Stomach (tissue), 19 donors: ENCODE measurements at places on chromosomes 3 and 15.

GRCh38 chr3:100740207-100740606 is 30.9 kb downstream of the TFG start:
- no peak for DNase-seq

GRCh38 chr3:95097493-95097892 is 1034.6 kb downstream of the NSUN3 start:
- peak; percentile 29 for DNase-seq

- DNase-seq: no peak
Observed at GRCh38 chr3:52923963-52924362, 26.6 kb upstream of the STIMATE start.

- DNase-seq: peak; percentile 50
Observed at GRCh38 chr3:21621181-21621651, 129.8 kb downstream of the ZNF385D start.

DNA sequence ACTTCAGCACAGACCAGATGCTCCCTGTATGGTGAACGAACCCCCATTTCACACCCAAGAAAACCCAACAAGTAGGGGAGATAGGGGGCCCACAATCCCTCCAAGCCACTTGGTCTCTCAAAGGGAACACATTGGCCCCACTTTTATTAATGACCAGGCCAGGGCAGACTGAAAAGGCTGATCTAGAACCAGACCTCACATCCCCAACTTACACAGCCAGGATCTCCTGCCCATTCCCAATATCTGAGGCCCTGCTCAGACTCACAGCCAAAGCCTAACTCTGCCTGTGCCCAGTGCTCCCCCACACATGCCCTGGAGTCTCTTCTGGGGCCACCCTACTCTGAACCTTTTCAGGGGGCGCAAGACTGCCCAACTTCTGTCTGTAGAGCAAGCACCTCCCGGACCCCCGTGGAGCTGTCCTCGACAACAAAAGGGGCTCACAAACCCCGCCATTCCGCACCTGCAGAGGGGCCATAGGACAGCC is 1.8 kb downstream of the PLXNB1 start:
- no peak for DNase-seq

GRCh38 chr3:64294771-64295170 is 69.5 kb upstream of the PRICKLE2 start:
- no peak for DNase-seq

DNA sequence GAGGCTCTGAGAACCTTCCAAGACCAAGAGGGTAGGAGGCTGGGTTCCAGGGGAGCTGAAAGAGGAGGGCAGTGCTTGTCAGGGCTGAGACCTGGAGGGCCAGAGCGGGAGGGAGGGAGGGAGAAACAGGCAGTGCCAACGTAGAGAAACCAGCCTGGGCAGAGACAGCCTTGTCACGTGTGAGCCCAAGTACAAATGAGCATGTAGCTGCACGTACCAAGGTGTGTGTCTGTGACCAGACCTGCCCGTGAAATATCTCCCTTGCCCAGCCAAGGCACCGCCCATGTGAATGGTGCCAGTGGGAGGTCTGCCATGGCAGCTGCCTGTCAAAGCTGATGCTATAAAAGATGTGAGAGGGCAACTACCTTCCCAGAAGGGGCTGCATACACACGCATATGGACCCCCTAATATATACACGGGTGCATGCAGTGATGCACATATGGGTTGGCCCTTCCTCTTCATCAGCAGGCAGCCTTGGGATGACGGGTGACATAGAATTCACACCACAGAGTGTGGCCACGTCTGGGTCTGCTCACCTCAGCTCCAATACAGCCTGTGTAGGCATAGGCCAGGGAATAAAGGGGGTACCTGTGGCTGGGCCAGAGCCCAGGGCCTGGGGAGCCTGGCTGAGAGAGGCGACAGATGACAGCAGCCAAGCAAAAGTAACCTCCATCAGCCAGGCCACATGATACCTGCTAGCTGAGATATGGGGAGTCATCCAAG is 7.8 kb upstream of the CTDSPL start:
- DNase-seq: peak; percentile 84

DNA sequence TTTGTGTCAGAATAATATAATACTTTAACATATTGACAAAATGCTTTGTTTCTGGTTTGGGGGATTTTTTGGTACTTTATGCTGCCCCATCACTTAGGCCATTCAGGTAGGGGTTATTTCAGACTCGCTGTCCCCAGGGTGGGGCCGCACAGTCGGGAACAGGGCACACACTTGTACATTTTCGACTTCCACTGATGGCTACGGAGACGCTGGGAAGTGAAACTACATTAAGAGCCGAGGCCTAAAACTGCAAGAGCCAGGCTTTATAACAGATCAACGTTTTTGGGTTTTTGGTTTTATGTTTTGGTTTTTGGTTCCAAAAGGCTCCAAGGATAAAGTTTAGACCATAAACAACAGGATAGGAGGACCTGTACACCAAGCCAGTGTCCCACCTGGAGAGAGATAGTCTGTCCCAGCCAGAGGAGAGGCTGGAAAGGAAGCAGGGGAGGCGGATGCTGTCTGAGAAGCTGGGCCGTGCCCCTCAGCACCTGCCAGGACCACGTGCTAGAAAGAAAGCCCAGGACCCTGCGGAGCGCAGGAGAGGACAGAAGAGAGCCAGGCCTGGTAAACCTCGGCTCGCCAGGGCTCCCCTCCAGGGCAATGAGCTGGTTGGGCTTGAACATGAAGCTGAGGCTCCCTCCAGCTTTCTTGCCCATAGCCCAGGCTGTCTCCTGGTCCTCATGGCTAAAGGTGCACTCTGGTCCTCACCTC is 111.7 kb downstream of the CHSY1 start:
- DNase-seq: no peak

DNA sequence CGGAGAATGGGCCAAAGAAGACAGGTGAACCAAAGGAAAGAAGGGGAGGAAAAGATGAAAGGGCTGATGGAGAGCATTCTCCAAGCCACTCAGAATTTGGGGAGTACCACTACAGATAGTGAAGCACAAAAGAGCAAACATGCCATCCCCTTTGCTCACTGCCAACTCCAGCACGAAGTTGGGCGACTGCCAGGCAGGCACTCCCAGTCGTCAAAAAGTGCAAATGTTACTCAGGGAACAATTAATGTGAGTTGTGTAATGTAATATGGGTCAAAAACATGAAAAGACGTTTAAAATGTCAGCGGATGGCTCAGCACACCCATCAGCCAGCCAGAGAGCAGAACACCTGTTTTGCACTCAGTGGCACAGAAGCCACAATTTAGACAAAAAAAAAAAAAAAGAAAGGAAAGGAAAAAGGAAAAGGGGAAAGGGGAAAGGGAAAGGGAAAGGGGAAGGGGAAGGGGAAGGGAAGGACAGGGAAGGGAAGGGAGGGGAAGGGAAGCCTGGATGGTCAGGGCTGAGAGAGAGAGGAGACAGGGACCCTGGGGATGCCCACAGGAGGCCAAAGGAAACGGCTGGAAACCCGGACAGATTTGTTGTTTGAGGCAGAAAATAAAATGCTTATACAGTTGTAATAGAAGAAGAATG is 82.7 kb downstream of the COL8A1 start:
- peak; percentile 31 for DNase-seq

DNA sequence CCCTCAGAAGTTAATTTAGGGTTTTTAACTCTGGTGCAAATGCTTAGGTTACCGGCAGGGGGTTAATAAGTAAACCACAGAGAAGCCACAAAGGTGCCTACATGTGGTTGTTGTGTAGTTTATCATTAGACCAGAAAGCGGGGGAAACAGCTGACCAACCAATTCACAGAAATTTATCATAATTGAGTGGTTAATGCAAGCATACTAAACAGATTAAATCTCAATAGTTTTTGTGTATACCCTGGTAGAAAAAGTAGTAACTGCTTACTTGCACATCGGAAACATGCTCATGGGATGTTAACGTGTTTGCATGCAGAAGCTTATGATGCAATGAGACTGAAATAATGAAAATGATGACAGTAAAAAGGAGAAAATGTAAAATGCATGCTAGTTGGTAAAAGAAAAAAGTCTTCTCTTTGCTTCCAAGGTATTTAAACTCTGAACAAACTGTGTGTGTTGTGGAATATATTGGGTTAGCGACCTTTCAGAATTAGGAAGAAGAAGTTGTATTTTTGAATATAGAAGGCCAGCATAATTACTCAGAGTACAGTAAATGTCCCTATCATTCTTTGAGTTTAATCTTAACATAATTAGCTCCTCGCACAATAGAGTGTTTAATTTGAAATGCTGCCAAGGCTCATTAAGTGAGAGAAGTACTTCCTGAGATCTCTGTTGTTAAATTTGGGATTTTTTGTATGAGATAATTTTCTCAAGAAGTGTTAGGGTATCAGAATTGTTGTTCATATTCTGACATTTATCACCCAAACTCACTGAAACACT is 316.2 kb downstream of the PTPRG start:
- DNase-seq: peak; percentile 24

- no peak for DNase-seq
Observed at GRCh38 chr15:90540768-90541167, 11.0 kb downstream of the CRTC3 start.

GRCh38 chr3:16262174-16262573 is 2.6 kb downstream of the DPH3 start:
- no peak for DNase-seq

DNA sequence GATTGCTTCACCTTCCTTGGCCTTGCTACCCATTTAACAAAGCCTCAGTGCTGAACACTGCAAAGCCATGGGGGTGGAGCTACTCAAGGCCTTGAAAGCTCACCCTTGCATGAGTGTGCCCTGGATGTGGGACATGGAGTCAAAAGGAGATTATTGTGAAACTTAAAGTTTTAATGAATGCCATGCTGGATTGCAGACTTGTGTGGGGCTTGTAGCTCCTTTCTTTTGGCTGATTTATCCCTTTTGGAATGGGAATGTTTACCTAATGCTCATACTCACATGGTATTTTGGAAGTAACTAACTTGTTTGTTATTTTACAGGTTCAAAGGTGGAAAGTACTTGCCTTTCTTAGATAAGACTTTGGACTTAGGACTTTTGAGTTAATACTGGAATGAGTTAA is 538.5 kb upstream of the NECTIN3 start:
- no peak for DNase-seq

DNA sequence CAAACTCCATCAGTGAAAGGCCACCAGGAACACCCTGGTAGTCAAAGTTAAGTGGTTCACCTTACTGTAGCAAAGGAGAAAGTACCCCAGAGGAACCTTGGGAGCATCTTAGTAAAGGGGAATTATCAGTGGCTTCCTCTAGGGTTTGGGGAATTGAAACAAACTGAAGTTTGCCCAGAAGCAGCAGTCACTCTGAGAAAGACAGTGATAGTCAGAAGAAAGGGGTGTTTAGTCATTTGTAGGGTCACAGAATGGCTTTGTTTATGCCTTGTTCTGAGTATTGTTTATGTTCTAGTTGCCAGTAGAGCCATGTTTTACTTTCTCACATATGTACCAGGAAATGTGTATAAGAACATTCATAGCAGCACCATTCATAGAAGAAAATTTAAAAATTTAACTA is 93.8 kb downstream of the FHIT start:
- DNase-seq: no peak

GRCh38 chr15:89654847-89655805 is at the start of gene KIF7:
KIF7 (minus strand) TSS chr15:89655467; CDS start chr15:89652930, 2,537 bp downstream.
- DNase-seq: peak; percentile 87

- DNase-seq: no peak
Observed at GRCh38 chr15:89490081-89490813, 6.1 kb downstream of the RHCG start.

DNA sequence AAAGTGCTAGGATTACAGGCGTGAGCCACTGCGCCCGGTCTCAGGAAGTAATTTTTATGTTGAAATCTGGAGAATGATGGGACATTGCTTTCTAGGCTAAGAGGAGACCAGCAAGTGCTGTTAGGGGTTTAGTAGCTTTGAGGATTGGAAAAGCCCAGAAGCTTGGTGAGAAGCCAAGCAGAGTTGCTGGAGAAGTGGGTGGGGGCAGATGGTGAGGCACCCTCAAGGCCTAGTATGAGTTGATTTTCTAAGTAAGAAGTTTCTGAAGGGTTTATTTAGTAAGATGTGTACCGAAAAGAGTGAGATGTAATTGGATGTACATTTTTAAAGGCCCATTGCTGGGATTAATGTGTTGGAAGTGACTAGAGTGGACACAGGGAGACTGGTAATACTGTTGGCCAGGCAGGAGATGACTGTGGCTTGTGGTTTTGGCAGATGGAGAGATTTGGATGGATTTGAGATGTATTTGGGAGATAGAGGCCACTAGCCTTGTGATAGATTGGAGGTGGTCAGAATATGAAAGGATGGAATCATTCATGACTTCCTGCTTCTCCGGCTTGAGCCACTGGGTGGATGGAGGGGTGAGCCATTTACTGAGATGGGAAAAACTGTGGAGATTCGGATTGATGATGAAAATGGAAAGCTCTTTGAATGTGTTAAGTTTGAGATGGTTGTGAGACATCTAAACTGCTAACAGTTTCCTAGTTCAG is 2.3 kb downstream of the LRRC28 start:
- no peak for DNase-seq

DNA sequence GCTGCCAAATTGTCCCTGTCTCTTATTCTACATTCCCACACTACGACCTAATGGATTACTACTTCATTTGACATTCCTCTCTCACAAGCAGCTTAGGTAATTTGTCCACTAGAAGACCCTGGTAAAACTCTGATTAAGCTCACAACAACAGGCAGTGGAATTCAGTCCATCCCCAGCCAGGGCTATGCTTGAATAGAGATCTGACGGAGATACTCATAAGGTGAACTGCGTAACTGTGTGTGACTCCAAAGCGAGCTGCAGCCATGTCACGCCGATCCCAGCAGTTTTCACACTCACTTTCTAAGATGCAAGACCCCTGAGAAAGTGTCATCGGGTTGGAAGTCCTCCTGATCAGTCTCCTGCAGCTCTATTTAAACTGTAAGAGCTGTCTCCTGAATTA is 25.7 kb upstream of the ROBO2 start:
- DNase-seq: no peak

- no peak for DNase-seq
Observed at GRCh38 chr15:67854358-67854757, 14.5 kb upstream of the RNU6-1 start.

- DNase-seq: no peak
Observed at GRCh38 chr15:50943638-50944037, 35.2 kb downstream of the AP4E1 start.

DNA sequence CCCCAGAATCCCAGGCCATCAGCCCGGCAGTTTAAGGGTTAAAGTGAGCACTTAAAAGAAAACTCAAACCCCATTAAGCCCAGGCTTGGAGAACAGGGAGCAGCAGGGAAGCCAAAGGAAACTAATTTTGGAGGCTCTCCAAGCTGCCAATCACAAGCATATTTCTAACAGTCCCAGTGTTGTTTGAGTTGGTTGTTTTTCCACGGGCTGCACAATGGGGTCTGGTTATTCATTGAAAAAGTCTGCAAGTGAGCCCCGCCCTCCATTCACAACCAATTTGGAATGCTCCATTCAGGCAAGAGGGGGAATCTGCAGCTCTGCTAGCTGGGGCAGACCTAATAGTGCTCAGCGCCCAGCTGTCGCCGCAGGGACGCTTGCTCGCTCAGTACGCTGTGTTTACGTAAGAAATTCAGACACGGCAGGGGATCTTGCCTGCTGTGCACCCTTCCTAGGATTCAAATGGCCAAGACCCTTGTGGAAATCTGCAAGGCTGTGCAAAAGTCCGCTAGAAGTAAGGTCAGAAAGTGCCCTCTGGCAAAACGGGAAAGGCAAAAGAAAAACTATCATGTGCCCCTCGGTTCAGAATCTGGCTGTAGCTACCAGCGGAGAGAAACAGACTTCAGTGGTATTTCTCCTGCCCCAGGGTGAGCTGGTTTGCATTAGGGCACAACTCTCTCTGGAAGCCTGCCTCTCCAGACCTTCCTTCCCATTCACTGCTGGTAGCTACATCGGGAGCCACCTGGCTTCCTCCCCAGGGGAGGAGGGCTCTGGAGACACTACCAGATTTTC is 11.0 kb downstream of the ETV5 start:
- peak; percentile 96 for DNase-seq

GRCh38 chr15:73968461-73968860 is 23.6 kb downstream of the STOML1 start:
- DNase-seq: no peak

GRCh38 chr3:155675094-155675493 is 69.8 kb downstream of the PLCH1 start:
- DNase-seq: no peak
